Sigmoid colon (tissue), 7 donors: ENCODE measurements at places on chromosomes 6 and 20.

- DNase-seq = no peak
Observed at GRCh38 chr6:56625356-56625755, 17.3 kb downstream of the DST start.

DNA sequence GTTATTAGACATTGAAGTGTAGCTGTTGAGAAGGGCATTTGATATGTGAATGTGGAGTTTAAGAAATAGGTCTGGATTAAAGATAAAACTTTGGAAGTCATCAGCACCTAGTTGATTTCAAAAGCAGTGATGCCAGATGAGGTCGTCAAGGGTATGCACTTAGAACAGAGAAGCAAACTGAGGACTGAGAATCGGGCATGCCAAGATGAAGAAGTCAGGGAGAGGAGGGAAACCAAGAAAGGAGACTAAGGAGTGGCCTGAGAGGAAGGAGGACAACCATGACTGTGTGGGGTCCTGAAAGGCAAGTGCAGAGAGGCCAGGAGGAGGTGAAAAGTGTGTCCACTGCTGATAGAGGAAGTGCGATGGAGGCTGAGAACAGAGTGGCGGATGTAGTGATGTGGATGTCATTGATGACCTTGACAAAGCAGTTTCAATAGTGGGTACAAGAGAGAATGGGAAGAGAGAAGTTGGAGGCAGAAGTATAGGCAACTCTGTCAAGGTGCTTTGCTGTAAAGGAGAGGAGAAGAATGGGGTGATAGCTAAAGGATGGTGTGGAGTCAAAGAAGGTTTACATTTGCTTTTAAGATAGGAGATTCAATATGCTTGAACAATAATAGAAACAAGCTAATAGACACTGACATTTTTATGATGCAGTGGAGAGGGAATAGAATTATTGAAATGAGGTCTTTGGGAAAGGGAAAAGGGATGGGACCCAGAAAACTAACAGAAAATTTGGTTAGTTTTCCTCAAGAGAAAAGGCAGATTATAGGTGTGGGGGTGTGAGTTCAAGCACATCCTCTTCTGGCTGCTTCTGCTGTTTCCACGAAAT is 139.7 kb upstream of the TMEM170B start:
- no peak for DNase-seq

- DNase-seq = no peak
Observed at GRCh38 chr6:44333942-44334341, 8.5 kb upstream of the SPATS1 start.

- DNase-seq = no peak
Observed at GRCh38 chr20:34771680-34772081, 53.8 kb downstream of the NCOA6 start.

DNA sequence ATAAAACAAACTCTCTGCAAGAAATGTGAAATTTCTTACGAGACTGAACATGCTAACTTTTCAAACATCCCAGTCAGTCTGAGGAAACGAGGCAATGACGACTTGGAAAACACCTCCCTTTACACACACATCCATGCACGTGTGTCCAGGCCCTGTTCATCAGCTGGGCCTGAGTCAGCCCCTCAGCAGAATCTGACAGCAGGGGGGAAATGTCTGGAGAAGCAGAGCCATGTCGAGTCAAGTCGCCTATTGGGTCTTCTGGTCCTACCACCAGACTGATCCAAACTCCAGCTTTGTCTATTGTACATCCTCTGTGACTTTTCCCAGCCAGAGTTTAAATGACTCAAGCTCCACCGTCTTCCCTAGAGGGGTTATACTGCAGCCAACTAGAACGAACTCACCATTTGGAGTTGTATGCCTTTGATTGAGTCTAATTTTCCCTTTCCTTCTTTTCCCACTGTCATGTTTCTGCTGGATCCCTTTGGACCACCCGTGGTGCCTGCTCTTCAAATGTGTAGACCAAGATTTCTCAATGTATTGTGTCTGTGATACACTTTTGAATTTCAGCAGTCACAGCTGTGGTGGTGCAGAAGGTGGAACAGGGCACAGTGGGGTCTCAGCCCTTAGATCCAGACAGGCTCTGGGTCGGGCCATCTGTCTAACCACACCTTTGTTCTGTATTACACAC is 254.0 kb downstream of the CDC5L start:
- no peak for DNase-seq
